NCI-H1417 (cell line): ENCODE measurements at places on chromosomes 6 and 20.
A peak's percentile ranks its signal among the peaks of the same experiment; 100 is the strongest.

DNA sequence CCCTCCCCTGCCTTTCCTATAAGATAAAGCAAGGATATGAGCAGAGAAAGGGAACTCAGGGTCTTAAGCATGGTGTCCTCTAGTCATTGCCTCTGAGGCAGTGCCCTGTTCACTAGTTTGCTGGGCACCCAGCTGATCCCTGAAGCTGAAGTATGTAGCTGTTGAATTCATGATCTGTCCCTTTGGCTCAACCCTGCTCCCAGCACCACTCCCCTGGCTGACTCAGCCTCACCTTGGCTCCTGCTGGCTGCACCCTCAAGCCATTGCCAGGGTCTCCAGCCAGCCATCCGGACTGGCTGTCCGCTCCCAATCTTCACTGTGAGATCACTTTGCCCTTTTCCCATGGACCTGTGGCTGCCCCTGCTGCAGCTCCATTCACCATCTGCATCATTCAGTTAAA is 25.9 kb upstream of the UST start:
- no peak for DNase-seq

GRCh38 chr6:35024551-35025054 is 116.5 kb downstream of the TCP11 start:
- DNase-seq, result peak; percentile 56

GRCh38 chr20:51500311-51500710 is 42.2 kb downstream of the NFATC2 start:
- DNase-seq, result no peak

DNA sequence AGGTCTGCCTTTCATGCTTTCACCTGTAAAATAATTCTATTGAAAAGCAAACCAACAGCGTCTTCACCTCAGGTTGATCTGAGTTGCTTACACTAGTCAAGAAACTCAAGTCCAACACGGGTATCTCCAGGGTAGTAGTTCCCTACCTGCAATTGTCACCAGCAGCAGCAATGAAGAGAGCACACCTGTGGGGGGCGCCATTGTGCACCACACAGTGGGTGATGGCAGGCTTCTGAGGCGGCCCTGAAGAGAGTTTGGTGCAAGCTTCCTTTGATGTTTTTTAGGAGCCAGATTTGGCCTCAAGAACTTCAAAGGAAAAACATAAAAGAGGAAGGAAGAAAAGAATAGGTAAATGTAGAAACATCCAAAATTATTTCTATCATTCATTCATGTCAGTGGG is 45.1 kb downstream of the KIAA0319 start:
- no peak for DNase-seq

- no peak for DNase-seq
These were observed 9.9 kb downstream of the TBCC start for GRCh38 chr6:42735976-42736375.

GRCh38 chr6:143684486-143684885 is 6.7 kb downstream of the PHACTR2 start:
- DNase-seq, result no peak

GRCh38 chr6:130889423-130889822 is 62.2 kb downstream of the SMLR1 start:
- no peak for DNase-seq

- no peak for DNase-seq
These were observed 70.1 kb upstream of the EMILIN3 start for GRCh38 chr20:41436679-41437078.

DNA sequence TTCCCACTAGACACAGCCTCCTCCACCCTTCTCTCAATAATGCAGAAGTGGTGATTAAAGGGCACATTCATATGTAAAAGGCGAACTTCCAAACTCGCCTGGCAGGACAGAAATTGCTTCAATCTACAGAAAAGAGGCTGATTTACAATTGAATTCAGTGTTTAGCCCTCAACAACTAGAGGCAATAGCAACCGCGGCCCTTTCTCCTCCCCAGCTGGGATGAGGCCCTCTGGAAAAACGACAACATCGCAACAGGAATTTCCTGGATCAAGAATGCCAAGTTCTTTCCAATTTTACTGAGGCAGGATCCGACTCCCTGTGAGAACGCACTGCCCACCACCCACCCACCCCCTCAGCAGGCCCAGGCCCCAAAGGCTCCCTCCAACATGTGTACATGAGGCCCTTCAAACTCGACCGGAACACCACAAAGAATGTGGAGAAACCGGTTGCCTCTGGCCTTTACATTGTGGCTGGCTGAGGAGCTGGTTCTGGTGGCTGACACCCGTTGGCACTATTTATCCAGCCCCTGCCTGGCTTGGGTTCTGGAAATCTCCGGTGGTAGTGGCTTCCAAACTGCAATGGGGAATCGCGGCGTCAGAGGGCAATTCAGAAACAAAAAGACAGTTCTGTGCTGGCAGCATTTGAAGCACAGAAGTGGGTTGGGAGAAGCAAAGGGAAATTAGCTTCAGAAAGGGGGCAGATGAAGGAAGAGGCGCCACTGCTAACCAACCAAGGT is 36.8 kb downstream of the ZMYND8 start:
- peak; percentile 73 for DNase-seq

- DNase-seq, result peak; percentile 81
These were observed 23.0 kb upstream of the GTSF1L start for GRCh38 chr20:43749734-43750294.

DNA sequence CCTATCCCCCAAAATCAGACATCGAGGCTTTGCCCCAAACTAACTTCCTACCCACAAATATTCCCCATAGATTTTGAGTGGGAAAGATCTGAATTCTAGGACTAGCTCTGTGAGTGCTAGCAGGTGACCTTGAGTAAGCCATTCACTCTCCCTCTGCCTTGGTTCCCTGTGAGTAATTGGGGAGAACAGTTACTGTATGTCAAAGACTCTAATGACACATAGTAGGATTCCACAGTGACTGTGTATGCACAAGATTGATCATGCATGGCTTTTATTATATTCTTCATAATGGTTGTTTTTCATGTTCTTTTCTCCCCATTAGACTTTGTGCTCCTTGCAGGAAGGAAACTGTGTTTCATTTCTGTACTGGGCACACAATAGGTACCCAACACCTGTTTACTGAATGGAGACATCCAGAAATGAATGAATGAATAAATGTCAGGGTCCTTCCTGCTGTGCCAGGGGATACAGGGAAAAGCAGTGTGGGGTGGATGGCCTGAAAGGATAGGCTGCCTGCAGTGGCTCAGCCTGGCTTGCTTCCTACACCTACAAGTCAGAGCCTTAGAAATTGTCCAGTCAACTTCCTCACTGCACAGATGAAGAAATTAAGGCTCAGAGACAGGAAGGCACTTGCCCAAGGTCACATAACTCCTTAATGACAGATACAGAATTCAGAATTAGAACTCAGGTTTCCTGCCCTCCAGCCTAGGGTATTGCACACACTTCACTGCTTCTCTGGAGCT is 901 bp upstream of the TMEM151B start:
- DNase-seq, result no peak
